ENCODE measurements at places on chromosomes 3 and 15. TPM values are rescaled to one million over a fixed set of nuclear protein-coding genes. Genes with fewer than 3 reads are reported as not detected.
A peak's percentile ranks its signal among the peaks of the same experiment; 100 is the strongest.

- DNase-seq = no peak
- no peaks in the 10 kb centered on the region for H3K4me1 ChIP-seq
- peaks cover 9% of the 10 kb centered on the region for H3K36me3 ChIP-seq
- no peak overlapping the region for H3K27ac ChIP-seq
Observed at GRCh38 chr3:81592101-81592500, 169.3 kb downstream of the GBE1 start.

DNA sequence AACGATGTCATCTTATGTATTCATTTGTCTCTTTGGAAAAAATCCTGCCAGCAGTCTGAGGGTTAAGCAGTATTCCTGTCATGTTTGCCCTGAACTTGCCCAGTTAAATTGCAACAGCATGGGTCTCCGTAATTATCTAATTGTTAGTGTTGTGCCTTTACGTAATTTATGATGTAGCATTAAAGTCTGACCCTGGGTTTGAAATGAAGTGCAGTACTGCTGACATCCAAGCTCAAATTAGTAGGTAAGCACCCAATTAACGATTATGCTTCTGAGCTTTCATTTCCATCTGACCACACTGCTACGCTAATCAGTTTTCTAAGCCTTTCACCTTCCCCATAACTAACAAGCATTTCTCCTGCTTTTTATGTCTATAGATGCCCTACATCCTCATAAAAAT, 241.8 kb downstream of the ARRDC4 start:
- no peaks in the 10 kb centered on the region for H3K4me1 ChIP-seq
- no peak overlapping the region for H3K4me3 ChIP-seq
- DNase-seq = no peak
- H3K27me3 ChIP-seq = no peaks in the 10 kb centered on the region

GRCh38 chr15:57651445-57651844, 55.1 kb upstream of the POLR2M start:
- no peak overlapping the region for H3K27ac ChIP-seq
- H3K4me1 ChIP-seq = peaks cover 18% of the 10 kb centered on the region
- H3K36me3 ChIP-seq = no peaks in the 10 kb centered on the region
- peaks cover 4% of the 10 kb centered on the region for H3K27me3 ChIP-seq
- no peak overlapping the region for H3K4me3 ChIP-seq

DNA sequence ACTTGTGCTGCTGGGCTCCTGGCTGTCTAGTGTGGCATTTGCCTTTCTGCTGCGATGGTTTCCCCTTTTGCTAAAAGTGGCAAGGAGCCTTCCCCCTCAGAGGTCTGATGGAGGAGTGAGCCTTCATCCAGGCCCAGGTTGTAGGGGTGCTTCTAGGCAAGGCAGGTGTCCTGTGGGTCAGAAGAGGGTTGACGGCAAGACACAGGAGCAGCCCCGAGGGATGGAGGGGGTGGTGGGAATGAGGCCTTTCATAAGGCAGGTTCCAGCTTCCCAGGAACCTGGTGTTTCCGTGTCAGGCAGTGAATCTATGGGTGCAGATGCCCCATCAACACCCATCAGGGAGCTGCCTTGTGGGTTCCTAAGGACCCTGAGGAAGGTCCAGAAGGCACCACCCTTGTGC, 63.0 kb upstream of the TAMM41 start:
- H3K27ac ChIP-seq = peak overlapping the region; percentile 14
- no peaks in the 10 kb centered on the region for H3K27me3 ChIP-seq

DNA sequence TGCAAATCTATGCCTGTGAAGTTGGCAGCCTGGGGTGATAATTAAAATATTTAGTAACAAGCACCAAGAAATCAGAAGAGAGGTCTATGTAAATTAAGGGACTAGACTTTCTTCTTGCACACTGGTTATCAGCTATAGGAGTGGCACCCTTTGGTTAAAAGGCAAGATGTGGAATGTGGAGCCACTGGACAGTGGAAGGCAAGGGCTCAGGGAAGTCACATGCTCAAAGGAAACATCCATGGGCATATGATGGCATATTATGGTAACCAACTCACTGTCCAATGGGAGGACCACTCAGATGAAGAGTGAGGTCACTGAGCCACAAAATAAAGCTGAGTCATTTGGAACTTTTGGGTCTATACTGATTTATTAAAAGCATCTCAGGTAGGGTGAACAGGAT, 165.6 kb upstream of the PRICKLE2 start:
- H3K27ac ChIP-seq = no peak overlapping the region
- DNase-seq = no peak
- peaks cover 8% of the 10 kb centered on the region for H3K27me3 ChIP-seq
- no peaks in the 10 kb centered on the region for H3K4me1 ChIP-seq
- no peaks in the 10 kb centered on the region for H3K36me3 ChIP-seq

- H3K4me3 ChIP-seq = no peak overlapping the region
- DNase-seq = no peak
- no peak overlapping the region for H3K27ac ChIP-seq
- no peaks in the 10 kb centered on the region for H3K4me1 ChIP-seq
- H3K27me3 ChIP-seq = no peaks in the 10 kb centered on the region
- no peaks in the 10 kb centered on the region for H3K36me3 ChIP-seq
Observed at GRCh38 chr15:94414916-94415315, 183.6 kb downstream of the MCTP2 start.

- peaks cover 1% of the 10 kb centered on the region for H3K4me1 ChIP-seq
- no peak for DNase-seq
Observed at GRCh38 chr3:122770521-122771202, 23.0 kb downstream of the HSPBAP1 start.

- H3K4me1 ChIP-seq = peaks cover 53% of the 10 kb centered on the region
- DNase-seq = no peak
- no peaks in the 10 kb centered on the region for H3K36me3 ChIP-seq
- H3K27me3 ChIP-seq = no peaks in the 10 kb centered on the region
- no peak overlapping the region for H3K4me3 ChIP-seq
- peak overlapping the region; percentile 64 for H3K27ac ChIP-seq
Observed at GRCh38 chr3:160012108-160012507, 23.5 kb downstream of the IL12A start.

DNA sequence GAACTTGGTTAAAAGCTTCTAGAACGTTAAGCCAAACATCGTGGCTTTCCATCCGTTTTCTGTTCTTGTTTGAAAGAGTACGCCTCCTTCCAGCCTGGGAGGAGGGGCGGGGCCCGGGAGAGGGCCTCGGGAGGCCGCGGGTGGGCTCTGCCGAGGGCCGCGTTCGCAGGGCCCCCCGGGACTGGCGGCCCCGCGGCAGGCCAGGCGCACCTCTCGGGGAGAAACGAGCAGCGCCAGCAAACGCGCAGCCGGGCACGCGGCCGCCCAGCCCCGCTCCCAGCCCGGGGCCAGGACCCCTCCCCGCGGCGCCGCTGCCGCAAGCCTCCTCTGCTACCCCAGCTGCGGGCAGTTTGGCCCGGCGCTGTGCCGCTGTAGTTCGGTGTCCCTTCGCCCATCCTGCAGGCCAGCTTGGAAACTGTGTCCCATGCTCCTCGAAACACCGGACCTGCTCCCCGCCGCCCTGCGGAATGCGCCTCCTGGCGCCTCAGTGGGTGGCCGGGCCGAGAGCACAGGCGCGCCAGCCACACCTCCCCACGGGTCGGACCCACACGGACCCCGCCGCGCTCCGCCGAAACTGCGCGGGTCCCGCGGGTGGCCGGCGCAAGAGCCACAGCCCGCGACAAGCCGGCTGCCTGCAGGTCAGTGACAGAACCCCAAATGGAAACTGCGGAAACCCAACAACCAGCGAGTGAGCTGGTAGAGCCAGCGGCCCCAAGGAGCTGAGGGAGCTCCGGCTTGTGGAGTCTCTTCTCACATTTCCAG, 2.3 kb downstream of the OCA2 start:
- H3K4me1 ChIP-seq = peaks cover 43% of the 10 kb centered on the region
- no peak for DNase-seq
- peak overlapping the region; percentile 78 for H3K4me3 ChIP-seq
- no peak overlapping the region for H3K27ac ChIP-seq

GRCh38 chr3:128452678-128453275, 13.9 kb downstream of the DNAJB8 start:
- peaks cover 24% of the 10 kb centered on the region for H3K27me3 ChIP-seq
- H3K4me1 ChIP-seq = peaks cover 22% of the 10 kb centered on the region
- peaks cover 8% of the 10 kb centered on the region for H3K36me3 ChIP-seq
- H3K4me3 ChIP-seq = no peak overlapping the region

- H3K4me3 ChIP-seq = no peak overlapping the region
- DNase-seq = no peak
- H3K27ac ChIP-seq = no peak overlapping the region
- no peaks in the 10 kb centered on the region for H3K4me1 ChIP-seq
Observed at GRCh38 chr3:176206809-176207208, 990.5 kb downstream of the TBL1XR1 start.

- no peak overlapping the region for H3K4me3 ChIP-seq
- no peaks in the 10 kb centered on the region for H3K4me1 ChIP-seq
- no peaks in the 10 kb centered on the region for H3K27me3 ChIP-seq
- H3K36me3 ChIP-seq = no peaks in the 10 kb centered on the region
Observed at GRCh38 chr3:146750196-146750595, 145.1 kb upstream of the PLSCR5 start.

DNA sequence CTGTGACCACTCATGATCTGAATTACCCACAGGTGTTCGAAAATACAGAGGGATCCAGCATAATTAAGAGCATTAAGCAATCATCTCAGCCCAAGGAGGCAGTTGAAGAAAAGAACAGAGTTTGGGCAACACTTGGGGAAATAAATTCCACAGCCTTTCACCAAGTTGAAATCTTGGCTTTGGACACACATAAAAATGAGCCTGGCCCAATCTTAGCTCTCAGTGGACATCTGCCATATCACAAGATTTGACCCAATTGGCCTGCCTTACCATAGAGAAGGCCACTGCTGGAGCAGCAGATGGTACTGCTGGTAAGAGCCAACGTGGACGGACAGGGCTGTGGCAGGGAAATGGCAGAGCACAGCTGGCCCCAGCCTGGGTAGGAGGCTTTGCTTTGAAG, 13.0 kb downstream of the FOXP1 start:
- peaks cover 2% of the 10 kb centered on the region for H3K4me1 ChIP-seq
- H3K27me3 ChIP-seq = no peaks in the 10 kb centered on the region
- no peak overlapping the region for H3K27ac ChIP-seq
- H3K4me3 ChIP-seq = no peak overlapping the region

CDCP1 gene
- 1.9 TPM for total RNA-seq

CPLX3 gene
- 0.18 TPM for total RNA-seq

SPPL2A gene
- total RNA-seq = 99.9 TPM

FETUB gene
- total RNA-seq = not detected

ARPP21 gene
- total RNA-seq = not detected

UROC1 gene
- not detected for total RNA-seq

C15orf39 gene
- total RNA-seq = 65.0 TPM

MCTP2 gene
- 46.7 TPM for total RNA-seq
